ENCODE measurements at places on chromosomes 2 and 18.

DNA sequence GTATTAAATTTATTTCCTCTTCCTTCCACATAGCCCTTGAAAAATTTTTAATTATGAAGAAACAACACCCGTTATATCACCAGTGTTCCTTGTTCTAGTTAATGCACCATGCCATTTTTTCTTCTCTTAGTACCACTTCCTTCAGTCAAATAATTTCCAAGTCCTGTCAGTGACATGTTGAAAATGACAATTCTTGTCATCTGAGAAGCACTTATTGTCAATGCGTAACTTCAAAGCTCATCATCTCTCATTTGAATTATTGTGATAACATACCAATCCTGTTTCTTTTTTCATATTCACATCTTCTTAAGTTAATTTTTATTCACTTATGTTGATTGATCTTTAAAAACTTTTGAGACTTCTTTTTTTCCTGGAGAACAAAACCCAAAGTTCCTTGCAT, 320.4 kb downstream of the ASXL3 start:
- no peak for DNase-seq

DNA sequence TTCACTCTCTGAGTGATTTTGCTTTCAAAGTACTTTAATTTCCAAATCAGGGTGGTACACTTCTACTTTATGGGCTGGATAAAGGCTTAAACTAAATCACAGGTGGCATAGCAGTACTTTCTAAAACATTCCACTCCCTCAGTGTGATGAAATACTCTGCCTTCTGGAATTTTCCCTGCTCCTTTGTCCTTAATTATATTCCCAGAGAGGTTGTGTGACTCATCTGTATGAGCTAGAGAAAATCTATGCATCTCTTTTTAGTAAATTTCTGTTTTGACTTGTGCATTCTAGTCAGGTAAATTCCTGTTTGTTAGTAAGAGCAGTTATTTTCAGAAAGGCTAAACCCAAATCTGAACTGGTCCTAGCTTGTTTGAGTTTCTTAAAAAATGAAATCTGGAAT, 29.0 kb upstream of the PLA2R1 start:
- DNase-seq: no peak

GRCh38 chr2:201402651-201403562, 45.8 kb upstream of the FLACC1 start:
- no peak for DNase-seq

DNA sequence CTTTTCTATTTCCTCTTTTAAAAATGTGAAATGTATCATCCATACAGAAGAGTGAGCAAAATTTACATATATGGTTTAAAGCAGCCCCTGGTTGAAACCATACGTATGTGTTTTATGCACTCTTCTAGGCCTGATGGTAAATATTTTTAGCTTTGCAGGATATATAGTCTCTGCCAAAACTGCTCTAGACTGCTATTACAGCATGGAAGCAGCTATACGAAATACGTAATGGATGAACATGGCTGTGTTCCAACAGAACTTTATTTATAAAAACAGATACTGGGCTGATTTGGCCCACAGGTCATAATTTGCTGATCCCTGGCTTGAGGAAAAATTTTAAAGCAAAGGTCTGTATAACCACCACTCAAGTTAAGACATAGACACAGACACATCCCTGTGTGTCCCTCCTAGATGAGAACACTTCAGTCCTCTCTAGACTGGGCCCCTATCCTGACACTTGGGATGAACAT, 42.5 kb upstream of the ATP8B1 start:
- DNase-seq: no peak

DNA sequence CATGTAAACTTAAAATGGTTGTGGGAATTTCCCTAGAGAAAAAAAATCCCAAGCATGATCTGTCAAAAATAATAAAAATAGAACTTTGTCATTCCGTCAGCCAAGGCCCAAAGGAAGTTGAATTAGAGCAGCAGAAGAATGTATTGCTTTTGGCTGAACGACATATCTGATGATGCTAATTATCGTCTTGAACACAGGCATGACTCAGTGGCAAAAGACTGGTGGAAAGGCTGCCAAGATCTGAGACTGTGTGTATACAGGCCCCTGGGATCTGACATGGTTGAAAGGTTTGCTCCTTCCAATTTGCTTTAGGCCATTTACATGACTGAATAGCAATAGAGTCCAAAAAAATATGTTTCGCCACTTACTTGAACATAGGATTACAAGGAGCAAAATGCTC, 1057.1 kb upstream of the CRIM1 start:
- DNase-seq: no peak

- no peak for DNase-seq
Observed at GRCh38 chr2:36458106-36458505, 102.5 kb downstream of the CRIM1 start.
